ENCODE measurements at places on chromosomes 2 and 18.

DNA sequence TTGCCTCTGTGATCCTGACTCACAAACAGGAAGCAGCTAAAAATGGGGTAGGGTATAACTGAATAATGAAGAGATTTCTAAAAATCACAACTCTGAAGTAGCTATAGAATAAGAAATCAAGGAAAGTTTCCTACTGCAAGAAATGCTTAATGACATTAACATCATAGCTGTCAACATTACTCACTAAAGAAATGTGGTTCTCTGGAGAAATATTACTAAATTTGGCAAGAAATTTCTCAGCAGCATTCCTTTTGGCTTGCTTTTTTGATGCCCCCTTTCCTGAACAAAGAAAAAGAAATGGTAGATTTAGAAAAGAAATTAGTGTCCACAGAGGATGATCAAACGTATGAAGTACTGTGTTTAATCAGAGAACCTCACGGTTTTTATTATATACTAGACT lies 9.5 kb downstream of the PRKRA start:
- no peak overlapping the region for H3K27ac ChIP-seq
- DNase-seq, result no peak
- no peak overlapping the region for H3K4me3 ChIP-seq
- peaks cover 14% of the 10 kb centered on the region for H3K36me3 ChIP-seq
- H3K27me3 ChIP-seq, result no peaks in the 10 kb centered on the region
- no peaks in the 10 kb centered on the region for H3K4me1 ChIP-seq

GRCh38 chr2:1882471-1882870 lies 138.2 kb upstream of the PXDN start:
- no peak overlapping the region for H3K27ac ChIP-seq
- DNase-seq, result no peak
- no peaks in the 10 kb centered on the region for H3K4me1 ChIP-seq
- no peaks in the 10 kb centered on the region for H3K27me3 ChIP-seq
- H3K36me3 ChIP-seq, result no peaks in the 10 kb centered on the region

GRCh38 chr18:7593218-7593819 lies 26.2 kb downstream of the PTPRM start:
- no peaks in the 10 kb centered on the region for H3K4me1 ChIP-seq
- no peaks in the 10 kb centered on the region for H3K36me3 ChIP-seq
- no peak overlapping the region for H3K4me3 ChIP-seq

- no peak for DNase-seq
- no peaks in the 10 kb centered on the region for H3K4me1 ChIP-seq
- H3K4me3 ChIP-seq, result no peak overlapping the region
- H3K27ac ChIP-seq, result no peak overlapping the region
- no peaks in the 10 kb centered on the region for H3K36me3 ChIP-seq
These were observed 94.9 kb downstream of the ADD2 start for GRCh38 chr2:70673041-70673647.

- no peak overlapping the region for H3K27ac ChIP-seq
- no peaks in the 10 kb centered on the region for H3K27me3 ChIP-seq
- H3K36me3 ChIP-seq, result no peaks in the 10 kb centered on the region
- peaks cover 39% of the 10 kb centered on the region for H3K4me1 ChIP-seq
These were observed 113.1 kb upstream of the HAAO start for GRCh38 chr2:42905341-42906110.

DNA sequence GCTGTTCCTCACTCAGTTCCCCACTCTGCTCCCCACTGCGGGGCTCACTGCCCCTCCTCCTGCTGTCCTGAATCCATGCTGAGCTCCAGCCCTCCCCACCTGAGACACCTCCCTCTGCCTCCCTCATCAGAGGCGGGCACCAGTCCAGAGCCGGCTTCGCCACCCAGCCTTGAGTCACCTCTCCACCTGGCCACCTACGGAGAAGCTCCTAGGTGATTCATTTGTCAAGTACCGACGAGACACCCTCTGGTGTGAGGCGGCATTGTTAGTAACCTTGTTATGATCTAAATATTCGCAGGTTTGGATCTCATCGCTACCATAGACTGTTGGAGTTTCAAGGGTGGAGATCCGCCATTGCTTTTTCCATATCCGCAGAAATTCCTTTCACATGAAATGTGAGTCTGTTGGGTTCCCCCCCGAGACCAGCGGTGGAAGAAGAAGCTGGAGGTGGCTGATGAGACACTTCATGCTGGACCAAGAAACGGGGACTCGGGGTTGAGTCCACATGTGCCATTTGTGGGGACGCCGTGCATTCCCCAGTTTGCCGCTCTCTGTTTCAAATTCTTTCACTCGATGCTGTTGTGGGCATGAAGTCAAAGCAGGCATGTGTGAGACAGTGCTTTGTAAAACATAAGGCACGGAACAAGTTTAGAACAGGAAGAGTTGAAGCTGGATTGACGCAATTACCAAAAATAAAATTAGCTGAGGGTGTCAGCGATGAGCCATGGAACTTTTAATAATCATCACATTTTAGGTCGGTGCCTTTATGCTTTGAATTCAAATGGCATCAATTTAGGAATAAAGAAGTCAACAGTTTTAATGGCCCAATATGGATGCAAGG lies 259.8 kb upstream of the HDAC4 start:
- DNase-seq, result no peak
- no peak overlapping the region for H3K4me3 ChIP-seq
- H3K4me1 ChIP-seq, result no peaks in the 10 kb centered on the region
- no peaks in the 10 kb centered on the region for H3K27me3 ChIP-seq
- no peak overlapping the region for H3K27ac ChIP-seq
- no peaks in the 10 kb centered on the region for H3K36me3 ChIP-seq

- peaks cover 11% of the 10 kb centered on the region for H3K36me3 ChIP-seq
- H3K4me1 ChIP-seq, result peaks cover 58% of the 10 kb centered on the region
- no peak for DNase-seq
- no peaks in the 10 kb centered on the region for H3K27me3 ChIP-seq
- H3K4me3 ChIP-seq, result peak overlapping the region; percentile 74
These were observed 582 bp downstream of the RIOK3 start for GRCh38 chr18:23453680-23454058.

GRCh38 chr2:152427902-152428301 lies 92.9 kb downstream of the FMNL2 start:
- H3K4me1 ChIP-seq, result peaks cover 68% of the 10 kb centered on the region
- H3K36me3 ChIP-seq, result no peaks in the 10 kb centered on the region
- H3K27ac ChIP-seq, result no peak overlapping the region
- no peaks in the 10 kb centered on the region for H3K27me3 ChIP-seq

DNA sequence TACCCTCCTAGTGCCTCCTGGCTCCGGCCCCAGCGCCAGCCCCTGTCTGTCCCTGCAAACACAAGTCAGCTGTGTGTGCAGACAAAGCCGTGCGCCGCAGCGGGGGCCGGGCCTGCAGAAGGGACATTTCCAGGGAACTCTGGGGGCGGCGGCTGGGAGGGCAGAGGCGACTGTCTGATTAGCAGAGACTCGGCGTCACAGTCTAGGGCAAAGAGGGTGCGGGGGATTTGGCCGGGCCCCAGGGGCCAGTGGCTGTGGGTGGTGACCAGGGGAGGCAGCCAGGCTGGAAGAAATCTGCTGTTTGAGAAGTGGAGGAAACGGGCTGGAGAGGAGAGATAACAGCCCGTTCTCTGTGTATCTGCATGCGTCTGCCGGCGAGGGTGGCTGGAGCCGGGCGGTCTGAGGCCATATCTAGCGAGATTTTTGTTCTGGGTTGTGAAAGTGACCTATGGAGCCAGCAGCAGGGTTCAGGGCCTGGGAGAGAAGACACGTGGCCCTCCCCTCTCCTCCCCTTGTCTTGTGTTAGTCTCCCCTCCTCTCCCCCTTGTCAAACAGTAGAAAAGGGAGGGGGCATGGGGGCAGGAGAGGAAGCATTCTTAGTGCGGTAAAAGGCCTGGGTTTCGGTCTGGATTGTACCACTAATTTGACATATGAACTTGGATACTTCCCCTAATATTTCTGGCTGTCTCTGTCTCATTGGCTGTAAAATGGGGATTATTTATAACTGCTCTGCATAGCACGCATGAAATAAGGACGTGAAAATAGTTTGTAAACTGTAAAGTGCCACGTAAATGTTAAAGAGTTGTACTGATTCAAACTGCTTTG lies 169.4 kb downstream of the SMAD7 start:
- peak overlapping the region; percentile 81 for H3K27ac ChIP-seq
- no peaks in the 10 kb centered on the region for H3K36me3 ChIP-seq
- H3K4me1 ChIP-seq, result peaks cover 38% of the 10 kb centered on the region
- H3K27me3 ChIP-seq, result no peaks in the 10 kb centered on the region
- H3K4me3 ChIP-seq, result peak overlapping the region; percentile 25

DNA sequence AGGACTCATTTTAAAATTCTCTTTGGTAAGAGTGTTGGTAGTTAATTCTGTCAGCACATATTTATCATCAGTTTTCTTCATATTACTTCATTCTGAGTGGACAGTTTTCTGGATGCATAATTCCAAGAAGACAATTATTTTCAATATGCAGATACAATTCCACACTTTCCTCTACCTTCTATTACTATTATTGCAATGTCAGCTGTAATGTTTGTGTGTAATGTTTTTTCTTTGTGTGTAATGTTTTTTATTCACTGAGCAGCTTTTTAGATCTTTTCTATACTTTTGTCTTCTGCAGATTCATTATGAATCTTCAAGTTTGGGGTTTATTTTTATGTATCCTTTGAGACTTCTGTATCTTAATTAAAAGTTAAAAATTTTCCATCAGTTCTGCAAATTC lies 264.0 kb upstream of the VRK2 start:
- no peaks in the 10 kb centered on the region for H3K4me1 ChIP-seq
- no peak overlapping the region for H3K4me3 ChIP-seq
- H3K36me3 ChIP-seq, result no peaks in the 10 kb centered on the region

DNA sequence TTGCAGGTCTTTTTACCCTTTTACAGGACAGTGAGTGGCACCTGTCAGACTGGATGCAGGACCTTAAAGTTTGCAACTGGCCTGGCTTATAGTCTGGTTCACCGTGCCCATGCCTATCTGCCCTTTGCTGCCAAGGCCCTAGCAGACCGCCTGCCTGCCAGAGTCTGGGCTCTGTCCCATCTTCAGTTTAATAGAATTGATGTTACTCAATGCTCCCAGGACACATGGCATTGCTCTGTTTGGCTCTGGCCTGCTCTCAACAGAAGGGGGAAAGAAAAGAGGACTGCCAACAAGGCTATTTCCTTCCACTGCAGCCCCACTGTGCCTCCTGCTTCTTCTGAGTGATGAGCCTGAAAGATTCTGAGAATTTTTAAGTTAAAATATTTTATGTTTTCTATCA lies 25.6 kb upstream of the TMEM178A start:
- H3K36me3 ChIP-seq, result no peaks in the 10 kb centered on the region
- H3K27ac ChIP-seq, result no peak overlapping the region
- no peak overlapping the region for H3K4me3 ChIP-seq
- H3K4me1 ChIP-seq, result no peaks in the 10 kb centered on the region
- no peak for DNase-seq

DNA sequence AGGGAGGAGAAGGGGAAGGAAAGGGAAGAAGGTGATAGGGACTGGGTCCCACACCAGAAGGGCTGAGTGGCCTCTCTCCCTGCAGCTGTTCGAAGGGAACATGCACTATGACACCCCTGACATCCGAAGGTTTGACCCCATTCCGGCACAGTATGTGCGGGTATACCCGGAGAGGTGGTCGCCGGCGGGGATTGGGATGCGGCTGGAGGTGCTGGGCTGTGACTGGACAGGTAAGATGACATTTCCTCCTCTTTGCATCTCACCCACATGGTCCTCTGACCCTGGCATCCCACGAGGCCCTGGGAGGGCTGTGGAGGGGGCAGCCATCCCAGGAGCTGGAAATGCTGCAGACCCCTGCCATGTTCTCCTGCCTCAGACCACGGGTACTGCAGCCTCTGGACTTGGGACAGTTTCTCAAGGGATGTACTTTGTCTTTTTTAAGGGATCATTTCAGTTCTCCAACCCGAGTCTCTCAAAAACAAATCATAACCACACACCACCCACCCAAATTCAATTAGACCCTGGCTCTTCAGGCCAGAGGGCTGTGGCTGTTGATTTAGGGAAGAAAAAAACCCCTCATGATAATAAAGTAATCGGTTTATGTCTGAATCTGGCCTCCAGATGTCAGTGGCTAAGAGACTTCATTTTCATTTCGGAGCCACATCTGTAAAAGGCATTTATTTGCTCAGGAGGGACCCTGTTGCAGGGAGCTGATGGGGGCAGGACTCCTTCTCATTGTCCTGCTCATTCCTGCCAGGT lies 63.5 kb downstream of the NRP2 start:
- DNase-seq, result no peak
- no peak overlapping the region for H3K4me3 ChIP-seq
- H3K4me1 ChIP-seq, result no peaks in the 10 kb centered on the region
- no peaks in the 10 kb centered on the region for H3K27me3 ChIP-seq

DNA sequence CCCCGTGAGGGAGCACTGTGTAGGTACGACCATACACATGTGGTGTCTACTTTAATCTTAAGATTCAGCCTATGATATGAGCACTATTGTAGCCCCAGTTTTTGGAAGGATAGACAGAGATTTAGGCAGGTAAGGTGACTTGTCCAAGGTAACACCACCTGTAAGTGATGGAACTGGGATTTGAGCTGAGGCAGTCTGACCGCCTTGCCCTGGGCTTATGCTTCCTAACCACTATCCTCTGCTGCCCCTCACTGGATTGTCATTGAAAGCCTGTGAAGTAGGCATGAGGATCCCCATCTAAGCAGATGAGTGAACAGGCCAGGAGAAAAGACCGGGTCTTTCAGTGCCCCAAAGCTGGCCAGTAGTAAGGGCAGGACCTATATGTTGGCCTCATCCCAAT lies 343.8 kb downstream of the CYRIA start:
- no peaks in the 10 kb centered on the region for H3K27me3 ChIP-seq
- no peak for DNase-seq
- H3K36me3 ChIP-seq, result no peaks in the 10 kb centered on the region
- no peak overlapping the region for H3K27ac ChIP-seq
- no peak overlapping the region for H3K4me3 ChIP-seq

DNA sequence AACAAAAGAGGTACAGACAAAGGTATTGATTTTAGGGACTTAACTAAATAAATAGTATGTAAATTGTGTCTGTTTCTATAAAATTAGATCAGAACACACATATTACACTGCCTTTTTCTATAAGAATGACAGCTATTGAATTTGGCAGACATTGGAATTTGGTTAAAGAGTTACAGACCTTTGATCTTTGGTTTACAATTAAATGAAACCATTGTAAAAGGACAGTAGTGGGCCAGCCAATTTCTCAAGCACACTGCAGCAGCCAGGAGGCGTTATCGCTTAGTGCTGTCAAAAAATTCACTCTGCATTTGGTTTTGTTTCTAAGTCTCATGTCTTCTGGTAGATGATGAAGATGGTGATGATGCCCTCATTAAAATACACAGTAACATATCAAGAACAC lies 175.9 kb downstream of the NR4A2 start:
- no peak for DNase-seq
- H3K4me1 ChIP-seq, result peaks cover 5% of the 10 kb centered on the region
- no peaks in the 10 kb centered on the region for H3K27me3 ChIP-seq

- H3K4me1 ChIP-seq, result no peaks in the 10 kb centered on the region
- DNase-seq, result no peak
- H3K4me3 ChIP-seq, result no peak overlapping the region
- H3K27me3 ChIP-seq, result no peaks in the 10 kb centered on the region
- H3K27ac ChIP-seq, result no peak overlapping the region
These were observed 47.6 kb downstream of the ITGAV start for GRCh38 chr2:186637497-186637800.

DNA sequence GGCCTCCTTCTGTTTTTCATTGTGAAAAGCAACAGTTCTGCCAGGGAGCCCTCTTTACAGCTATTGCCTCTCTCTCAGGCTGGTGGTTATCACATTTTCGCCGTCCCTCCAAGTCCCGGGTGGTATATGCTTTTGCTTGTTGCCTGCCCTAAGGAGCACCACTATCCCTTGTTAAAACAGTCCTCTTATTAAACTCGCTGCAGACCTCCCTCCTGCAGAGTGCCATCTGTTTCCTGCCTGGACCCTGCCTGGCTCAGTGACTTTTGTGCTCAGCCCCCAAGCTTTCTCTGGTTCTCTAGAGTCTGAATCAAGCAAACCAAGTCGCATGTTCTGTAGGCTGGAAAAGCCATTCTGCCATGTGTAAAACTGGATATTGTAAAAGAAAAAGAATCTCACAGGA lies 72.1 kb upstream of the FHL2 start:
- H3K4me1 ChIP-seq, result no peaks in the 10 kb centered on the region
- no peaks in the 10 kb centered on the region for H3K36me3 ChIP-seq
- no peak for DNase-seq
- no peak overlapping the region for H3K4me3 ChIP-seq

Data from tibial nerve (tissue), 4 donors.